HS-5 (cell line): ENCODE measurements at places on chromosomes 16 and 17.
A peak's percentile ranks its signal among the peaks of the same experiment; 100 is the strongest.

DNA sequence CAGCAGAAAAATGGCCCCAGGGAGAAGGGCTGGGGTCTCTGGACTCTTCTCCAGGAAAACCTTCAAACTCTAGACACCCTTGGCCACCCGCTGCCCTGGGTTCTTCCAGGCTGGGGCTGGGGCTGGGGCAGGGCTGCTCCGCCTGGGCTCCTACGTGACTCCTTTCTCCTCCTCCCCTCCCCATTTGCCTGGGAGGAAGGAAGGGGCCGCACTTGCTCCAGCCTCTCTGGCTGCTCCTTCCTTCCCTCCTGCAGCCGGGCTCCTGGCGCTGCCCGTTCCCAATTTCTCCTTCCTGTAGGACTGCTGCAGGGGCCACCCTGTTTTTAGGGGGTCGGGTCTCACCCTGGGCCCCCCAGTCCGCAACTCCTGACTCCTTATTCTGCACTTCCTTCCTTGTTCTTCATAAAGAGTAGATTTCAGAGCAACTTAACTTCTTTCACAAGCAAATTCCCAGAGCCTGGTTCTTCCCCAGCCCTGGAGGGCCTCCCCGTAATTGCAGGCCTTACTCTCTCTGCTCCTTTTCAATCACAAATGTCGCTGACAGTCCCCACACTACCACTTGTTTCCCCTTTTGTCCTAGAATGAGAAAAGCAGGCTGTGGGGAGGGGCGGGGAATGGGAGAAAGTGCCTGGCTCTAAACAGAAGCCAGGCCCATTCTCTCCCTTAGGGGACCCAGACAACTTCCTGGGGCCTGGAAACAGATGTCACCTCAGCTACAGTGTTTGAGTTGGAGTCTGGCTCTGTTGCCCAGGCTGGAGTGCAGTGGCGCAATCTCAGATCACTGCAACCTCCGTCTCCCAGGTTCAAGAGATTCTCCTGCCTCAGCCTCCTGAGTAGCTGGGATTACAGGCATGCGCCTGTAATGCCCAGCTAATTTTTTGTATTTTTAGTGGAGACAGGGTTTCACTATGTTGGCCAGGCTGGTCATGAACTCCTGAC lies 137.8 kb downstream of the ENGASE start:
- no peak for DNase-seq

- peak; percentile 65 for DNase-seq
Observed at GRCh38 chr17:12536472-12536871, 129.2 kb upstream of the MYOCD start.

DNA sequence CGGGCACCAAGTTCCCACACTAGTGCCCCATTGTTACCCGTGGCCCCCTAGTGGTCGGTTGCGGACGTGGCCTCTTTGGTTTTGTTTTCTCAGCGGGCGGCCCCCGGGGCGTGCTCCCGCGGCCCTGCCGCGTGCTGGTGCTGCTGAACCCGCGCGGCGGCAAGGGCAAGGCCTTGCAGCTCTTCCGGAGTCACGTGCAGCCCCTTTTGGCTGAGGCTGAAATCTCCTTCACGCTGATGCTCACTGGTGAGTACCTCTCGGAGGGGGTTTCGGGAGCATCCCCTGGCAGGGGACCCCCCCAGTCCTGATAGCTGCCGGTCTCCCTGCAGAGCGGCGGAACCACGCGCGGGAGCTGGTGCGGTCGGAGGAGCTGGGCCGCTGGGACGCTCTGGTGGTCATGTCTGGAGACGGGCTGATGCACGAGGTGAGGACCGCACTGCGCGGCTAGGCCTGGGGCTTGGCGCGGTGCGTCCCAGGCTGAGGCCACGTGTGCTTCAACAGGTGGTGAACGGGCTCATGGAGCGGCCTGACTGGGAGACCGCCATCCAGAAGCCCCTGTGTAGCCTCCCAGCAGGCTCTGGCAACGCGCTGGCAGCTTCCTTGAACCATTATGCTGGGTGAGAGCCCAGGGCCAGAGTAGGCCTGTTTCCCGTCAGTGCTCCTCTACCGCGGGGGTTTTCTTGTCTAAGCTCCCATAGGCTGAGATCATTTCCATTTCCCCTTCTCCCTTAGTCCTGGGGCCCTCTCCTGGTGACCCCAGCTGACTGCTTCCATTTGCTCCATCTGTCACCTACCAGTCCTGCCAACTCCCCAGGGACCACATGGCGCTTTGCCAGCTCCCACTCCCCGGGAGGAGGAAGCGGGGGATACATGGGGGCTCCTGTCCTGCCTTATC lies 1.7 kb downstream of the SPHK1 start:
- peak; percentile 68 for DNase-seq

- peak; percentile 10 for DNase-seq
Observed at GRCh38 chr16:10575506-10576130, 4.8 kb downstream of the EMP2 start.

- no peak for DNase-seq
Observed at GRCh38 chr17:77281122-77281903, 140.5 kb downstream of the SEC14L1 start.

DNA sequence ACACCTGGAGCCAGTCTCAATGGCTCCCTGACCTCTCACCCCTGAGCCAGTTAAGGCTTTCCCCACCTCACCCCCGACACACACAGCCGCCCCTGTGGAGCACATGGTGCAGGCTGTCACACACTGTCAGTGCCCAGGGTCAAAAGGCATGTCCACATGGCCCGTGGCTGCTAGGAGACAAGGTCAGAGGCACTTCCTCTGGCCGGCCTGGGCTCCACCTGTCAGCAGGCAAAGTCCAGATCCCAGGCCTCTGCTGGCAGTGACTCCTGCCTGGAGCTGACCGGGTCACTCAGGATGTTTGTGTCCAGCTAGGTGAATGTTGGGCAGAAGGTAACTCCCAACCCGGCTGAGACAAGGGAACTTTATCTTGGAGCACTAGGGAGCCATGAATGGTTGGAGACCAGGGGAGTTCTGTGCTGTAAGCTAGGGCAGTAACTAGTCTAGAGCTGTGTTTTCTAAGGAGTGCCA lies 6.0 kb downstream of the SREBF1 start:
- DNase-seq = no peak

GRCh38 chr17:37037590-37038155 lies 88.9 kb downstream of the AATF start:
- no peak for DNase-seq

DNA sequence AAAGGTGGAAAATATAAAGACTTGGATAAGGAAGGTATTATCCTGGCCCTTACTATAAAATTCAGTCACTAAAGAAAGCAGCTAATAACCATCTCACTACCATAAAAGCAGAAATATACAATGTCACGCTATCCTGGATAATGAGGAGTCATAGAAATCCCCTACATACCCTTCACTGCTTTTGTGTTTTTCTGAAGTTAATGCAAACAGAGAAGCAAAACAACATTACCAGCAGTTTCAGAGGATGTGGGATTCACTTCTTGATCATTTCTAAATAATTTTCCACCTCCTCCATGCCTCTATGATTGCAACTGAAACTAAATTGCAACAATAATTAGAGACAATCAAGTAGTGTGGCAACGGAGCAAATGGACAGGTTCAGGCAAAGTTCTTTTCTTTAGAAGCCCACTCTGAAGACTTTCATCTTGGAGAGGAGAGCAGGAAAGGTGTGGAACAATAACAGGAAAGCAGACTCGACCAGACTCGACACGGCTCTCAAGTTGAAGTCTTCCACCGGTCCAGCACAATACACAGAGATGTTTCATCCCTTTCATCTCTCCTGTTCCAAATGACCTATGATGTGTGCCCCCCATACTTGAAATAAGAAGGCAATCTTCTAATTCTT lies 10.2 kb downstream of the CYTH1 start:
- DNase-seq = no peak

GRCh38 chr16:21946889-21947635 lies 6.1 kb upstream of the UQCRC2 start:
- no peak for DNase-seq

GRCh38 chr16:15041271-15042004 lies 14.4 kb downstream of the NTAN1 start:
- no peak for DNase-seq

DNA sequence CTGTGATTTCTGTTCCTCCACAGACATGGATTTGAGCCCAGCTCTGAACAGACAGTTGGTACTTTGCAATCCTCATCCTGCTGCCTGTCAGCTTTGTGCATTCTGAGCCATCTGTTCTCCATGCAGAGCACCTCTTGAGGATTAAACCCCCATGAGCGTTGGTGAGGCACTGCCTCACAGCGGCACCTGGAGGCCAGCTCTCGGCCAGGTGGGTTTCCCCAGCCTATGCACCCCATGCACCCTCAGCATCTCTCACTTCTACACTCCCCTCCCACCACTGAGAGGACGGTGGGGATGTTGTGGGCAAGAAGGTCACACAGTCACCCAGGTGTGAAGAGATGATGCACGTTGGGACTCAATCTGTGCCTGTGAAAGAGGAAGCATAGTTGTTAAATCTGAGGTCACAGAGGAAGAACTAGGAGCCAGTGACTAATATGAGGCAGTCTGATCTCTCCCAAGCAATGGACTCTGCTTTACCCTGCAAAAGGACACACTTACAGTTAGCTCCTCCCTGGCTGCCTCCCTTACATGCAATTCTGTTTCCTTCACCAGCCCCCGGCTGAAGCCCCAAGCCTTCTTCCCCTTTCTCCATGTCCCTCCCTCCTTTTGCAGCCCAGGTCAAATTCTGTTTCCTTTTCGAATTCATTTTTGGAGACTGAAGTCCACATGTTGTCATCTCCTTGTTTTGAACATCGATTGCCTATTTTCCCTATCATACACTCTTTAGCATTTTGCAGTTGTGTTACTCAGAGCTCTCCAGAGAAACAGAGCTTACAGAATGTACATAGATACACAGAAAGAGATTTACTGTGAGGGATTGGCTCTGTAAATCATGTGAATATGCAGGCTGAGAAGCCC lies 58.5 kb downstream of the HS3ST3B1 start:
- DNase-seq = no peak

DNA sequence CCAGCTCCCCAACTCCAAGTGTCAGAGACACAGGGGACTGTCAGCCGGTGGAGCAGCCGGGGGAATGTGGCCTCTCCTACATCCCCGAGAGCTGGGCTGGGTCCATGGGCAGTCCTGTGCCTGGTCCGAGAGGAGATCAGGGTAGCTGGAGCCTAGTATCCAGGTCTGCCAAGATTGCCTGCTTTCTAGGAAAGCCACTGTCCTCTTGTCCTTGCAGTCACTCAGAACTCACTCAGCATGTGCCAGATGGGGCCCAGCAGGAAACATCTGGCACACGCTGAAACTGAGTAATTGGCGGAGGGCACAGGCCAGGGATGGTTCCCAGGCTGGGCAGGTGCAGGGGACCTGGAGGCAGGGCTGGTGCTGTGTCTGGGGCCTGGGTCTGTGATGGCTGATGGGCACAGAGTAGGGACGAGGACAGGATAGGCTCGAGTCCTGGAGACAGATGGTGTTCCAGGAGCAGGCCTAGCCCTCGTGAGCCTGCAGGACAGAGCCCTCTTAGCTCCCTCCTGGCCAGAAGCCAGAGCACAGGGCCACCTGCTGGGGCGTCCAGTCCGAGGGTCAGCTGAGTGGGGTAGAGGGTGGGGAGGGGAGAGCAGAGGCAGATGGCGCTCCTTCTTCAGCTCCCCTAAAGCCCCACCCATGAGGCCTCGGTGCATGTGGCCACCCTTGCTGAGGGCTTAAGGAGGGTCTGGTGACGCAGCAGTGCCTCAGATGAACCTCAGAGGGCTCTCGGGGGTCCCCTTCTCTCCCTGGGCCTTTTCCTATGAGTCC lies 31.1 kb downstream of the ADCY7 start:
- DNase-seq = no peak

DNA sequence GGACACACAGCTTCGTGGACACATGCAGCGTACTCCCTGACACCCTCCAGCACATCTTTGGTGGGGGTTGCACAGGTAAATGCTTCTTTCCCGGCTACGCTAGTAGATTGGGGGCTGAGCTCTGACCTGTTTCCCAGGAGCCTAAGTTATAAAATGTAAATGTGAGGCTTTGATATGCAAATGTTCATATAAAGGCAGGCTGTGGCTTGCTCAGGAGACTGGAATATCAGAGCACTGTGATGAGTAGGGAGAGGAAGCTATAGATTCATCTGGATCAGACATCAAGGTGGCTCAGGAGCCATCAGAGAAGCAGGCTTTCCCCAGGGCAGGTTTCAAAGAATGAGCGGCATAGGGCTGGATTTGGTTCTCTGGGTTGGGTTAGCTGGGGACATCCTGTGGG lies 3.4 kb upstream of the ETV4 start:
- DNase-seq = no peak

DNA sequence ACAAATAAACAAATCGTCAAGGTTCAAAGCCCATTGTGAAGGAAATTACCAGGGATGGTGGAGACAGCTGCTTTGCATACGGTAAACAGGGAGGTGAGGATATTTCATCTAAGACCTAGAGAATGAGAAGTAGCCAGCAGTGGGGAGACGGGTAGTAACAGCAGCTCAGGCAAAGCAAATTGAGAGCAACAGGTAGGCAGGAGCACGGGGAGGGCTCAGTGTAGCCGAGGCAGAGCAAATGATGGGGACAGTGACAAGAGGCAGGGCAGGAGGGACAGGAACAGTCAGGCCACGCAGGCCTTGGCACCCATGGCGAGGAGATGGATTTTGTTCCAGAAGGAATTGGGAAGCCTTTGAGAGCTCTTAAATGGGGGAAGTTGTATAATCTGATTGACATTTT lies 29.0 kb upstream of the SBK1 start:
- no peak for DNase-seq

DNA sequence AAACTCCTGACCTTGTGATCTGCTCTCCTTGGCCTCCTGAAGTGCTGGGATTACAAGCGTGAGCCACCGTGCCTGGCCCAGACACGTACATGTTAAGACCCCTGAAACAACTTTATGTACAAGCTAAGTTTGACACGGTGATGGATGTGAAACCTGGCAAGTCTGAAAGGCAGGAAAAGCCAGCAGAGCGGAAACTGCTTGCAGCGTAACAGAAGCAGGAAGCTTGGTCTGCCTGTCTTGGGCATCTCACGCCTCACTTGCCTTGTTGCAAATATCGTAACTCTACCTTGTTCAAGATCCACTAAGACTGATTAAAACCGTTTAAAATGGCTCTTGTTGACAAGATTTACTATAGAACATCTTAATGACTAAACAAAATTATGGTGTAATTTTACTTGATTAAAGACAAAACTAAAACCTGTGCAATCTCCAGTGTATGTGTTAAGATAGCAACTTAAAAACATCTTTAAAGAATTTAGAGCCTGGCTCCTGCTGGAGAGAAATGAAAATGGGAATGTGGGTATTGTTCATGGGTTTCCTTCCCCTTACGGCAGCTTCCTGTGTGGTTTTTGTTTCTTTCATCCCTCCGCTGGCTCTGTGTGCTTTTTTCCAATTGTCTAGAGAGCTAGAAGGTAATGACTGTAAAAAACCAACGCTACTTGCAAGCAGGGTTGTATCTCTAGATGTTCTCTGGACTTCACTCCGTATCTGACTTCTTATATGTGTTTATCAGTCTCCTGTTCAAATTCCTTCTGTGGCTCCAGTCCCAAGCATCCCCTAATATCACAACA lies 477.6 kb downstream of the XYLT1 start:
- DNase-seq = no peak
